ENCODE measurements at places on chromosomes 4 and X.

DNA sequence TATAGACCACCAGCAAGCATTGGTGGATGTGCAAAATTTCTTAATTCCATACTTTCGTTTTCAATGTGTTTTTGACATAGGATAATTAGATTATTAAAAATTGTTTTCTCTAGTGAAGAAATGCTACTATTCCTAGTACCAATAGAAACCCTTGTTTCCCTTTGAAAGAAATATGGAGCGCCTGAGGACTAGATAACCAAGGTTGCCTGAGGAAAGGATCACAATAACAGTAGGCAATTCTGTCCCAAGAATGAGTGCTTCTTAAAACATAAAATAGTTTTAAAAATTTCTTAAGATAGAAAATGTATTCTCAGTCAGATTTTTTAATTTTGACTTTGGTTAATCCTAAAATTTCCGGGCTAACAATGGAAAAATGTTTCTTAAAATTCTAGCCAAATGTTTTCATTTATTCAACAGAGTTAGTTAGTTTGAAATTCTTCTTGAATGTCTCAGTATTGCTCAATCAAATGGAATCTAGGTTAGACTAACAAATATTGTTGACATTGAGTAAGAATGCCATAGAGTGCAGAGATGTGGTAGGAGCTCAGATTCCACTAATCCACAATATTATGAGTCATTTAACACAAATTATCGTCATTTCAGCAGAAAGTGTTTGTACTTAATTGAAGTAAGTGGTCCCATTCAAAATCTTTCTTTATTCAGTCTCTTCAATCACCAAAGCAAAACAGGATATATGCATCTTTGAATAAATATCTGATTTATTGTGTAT, 666.0 kb downstream of the GRID2 start:
- no peak for DNase-seq

DNA sequence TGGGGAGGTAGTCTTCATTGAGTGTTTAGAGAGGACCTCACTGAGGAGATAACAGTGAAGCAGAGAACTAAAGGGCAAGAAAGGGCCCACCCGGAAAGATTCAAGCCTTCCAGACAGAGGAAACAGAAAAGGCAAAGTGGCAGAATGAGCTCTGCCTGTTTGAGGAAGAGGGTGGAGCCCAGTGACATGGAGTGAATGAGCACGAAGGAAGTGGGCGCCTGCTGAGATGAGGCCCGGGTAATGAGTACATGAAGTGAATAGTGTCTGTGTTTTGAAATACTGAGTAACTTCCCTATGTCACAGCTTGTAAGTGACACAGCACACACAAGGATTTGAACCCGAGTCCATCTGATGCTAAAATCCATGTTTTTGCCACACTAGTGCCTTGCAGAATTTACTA, 32.5 kb upstream of the TLR2 start:
- no peak for DNase-seq

DNA sequence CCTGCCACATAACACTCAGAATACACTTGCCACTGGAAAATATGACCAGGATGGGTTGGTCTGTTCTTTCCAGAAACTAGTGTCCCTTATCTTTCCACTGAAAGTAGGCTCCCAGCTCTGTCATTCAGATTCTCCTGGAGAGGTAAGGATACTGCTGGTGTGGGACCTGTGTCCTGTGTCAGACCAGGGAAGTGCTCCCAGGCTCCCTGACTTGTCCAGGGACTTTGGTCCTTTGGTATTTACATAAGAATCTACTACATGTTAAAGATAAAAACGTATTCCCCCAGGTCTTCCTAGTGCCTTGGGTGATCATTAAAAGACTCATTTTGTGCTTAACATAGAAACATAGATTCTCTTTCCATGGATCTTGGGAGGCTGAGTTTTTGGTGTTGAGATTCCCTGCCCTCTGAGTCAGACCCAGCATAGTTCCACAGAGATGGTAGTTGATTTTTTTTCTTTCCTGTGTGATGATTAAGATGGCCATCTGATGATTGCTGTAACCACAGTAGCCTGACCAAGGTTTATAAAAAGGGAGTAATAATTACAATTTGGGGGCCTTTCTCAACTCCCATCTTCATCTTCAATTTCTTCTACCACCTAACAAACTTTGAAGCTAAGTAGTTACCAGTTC, 159.8 kb upstream of the JADE1 start:
- DNase-seq: no peak

DNA sequence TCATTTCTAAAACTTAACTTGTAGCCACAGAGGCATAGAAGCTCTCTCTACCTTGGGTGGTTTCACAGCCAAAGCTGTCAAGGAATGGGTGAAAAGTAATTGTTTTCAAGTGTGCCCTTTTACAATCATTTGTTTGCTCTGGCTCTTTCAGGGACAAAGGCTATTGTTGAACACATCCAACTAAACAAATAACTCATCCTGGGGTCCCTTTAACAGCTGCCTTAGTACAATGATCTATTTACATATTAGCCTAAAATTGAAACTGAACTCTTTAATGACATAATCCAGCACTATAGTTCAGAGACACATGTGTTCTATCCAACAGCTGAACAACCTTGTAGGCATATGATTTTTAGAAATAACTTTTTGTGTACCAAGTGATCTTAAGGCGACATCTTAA, 3.7 kb downstream of the HHIP start:
- no peak for DNase-seq

DNA sequence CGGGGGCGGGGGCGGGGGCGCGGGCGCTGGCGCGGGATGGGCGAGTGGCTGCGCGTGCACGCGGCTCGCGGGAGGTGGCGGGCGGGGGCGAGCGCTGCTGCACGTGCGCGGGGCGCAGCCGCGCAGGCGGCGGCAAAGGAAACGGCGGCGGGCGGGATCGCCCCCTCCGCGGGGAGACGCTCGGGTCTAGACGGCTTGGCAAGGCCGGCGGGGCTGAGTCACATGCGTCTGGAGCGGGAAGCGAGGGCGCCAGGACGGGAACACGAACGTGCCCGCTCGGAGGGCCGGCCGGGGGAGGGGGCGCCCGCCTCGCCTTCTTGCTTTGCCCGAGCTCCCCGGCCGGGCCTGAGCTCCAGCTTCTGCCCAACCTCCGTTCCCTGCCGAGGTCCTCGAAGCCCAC, 4.3 kb upstream of the HAUS7 start:
- no peak for DNase-seq

DNA sequence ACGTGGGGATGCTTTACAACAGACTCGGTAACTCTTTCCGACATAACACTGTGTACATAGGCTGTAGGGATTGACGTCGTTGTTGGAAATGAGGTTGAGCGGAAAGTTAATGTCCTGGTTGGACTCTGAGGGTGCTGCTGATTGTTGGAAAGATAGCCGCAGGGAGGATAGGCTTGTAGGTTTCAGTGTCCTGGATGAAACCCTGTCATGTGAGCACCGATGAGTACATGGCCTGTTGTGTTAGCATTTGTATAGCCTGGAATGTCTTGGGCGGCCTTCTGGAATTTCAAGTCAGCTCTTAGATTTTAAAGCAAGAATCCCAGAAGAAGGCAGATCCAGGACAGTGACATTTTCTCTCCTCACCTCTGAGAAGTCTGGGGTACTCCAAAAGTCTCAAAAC, 63.3 kb downstream of the TBC1D14 start:
- DNase-seq: no peak

- no peak for DNase-seq
Measured at GRCh38 chr4:55661398-55662056, 25.4 kb upstream of the NMU start.

DNA sequence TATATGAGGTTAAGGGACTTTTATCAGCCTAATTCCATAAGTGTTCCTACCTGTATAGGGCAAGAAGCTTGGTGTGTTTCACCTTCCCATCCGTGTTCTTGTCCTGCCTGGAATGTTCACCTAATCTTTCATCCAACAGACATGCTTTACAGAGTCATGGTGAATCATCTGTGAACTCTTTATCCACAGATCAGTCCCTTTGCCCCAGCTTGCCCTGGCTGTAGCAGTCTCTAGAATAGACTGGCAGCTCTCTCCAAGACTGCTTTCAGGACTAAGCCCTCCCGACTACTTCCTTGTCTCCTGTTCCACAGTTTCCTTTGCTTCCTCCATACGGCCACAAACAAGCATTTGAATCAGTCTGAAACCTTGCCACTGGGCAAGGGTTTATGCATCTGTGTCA, 177.9 kb upstream of the IL15 start:
- no peak for DNase-seq

DNA sequence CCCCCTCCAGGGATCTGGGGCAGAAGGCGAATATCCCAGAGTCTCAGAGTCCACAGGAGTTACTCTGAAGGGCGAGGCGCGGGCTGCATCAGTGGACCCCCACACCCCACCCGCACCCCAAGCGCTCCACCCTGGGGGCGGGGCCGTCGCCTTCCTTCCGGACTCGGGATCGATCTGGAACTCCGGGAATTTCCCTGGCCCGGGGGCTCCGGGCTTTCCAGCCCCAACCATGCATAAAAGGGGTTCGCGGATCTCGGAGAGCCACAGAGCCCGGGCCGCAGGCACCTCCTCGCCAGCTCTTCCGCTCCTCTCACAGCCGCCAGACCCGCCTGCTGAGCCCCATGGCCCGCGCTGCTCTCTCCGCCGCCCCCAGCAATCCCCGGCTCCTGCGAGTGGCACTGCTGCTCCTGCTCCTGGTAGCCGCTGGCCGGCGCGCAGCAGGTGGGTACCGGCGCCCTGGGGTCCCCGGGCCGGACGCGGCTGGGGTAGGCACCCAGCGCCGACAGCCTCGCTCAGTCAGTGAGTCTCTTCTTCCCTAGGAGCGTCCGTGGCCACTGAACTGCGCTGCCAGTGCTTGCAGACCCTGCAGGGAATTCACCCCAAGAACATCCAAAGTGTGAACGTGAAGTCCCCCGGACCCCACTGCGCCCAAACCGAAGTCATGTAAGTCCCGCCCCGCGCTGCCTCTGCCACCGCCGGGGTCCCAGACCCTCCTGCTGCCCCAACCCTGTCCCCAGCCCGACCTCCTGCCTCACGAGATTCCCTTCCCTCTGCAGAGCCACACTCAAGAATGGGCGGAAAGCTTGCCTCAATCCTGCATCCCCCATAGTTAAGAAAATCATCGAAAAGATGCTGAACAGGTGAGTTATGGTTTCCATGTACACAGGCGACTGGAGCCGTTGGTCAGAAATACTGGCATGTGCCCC, at the start of gene CXCL1:
CXCL1 (plus strand) TSS at position 264 of the 926 bp plus-strand sequence; CDS start at position 342, 78 bp downstream.
- no peak for DNase-seq
